ENCODE measurements at places on chromosomes 11 and 22. TPM values are rescaled to one million over a fixed set of nuclear protein-coding genes. Genes with fewer than 3 reads are reported as not detected.

DNA sequence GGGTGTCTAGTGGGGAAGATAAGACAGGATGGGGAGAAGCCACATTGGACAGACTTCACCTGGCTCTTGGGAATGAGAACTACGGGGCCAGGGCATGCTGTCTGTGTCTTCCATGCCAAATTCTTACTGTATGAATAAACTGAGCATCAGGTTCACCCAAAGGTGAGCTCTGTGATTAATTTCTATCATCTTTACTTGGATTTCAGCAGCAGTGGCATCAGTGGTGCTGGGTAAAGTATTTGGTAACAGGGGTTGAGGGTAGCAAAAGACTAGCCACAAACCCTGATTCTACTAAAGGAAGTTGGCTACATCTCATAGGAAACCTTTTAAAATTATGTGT lies 38.8 kb downstream of the IRAG1 start:
- DNase-seq: no peak

GRCh38 chr11:128492903-128493569 lies 94.3 kb downstream of the ETS1 start:
- no peak for DNase-seq

DNA sequence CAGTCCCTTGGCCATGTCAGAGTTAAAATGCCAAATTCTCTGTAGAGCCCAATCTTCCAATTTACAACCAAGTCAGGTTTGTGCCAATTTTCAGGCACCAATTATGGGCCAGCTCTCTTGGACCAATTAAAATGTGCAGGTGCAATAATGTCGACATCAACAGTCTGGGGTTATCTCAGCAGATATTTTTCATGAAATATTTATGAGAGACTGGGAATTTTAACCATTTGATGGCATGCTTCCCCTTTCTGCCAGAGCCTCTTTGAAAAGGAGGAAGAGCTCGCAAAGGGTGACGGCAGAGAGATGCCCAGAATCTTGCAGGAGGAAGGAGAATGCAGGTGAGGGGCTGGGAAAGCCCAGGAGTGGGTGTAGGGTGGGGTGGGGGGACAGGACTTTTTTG lies 100.8 kb upstream of the SYT13 start:
- DNase-seq: no peak

- no peak for DNase-seq
Observed at GRCh38 chr11:67136156-67136555, 17.1 kb downstream of the KDM2A start.

DNA sequence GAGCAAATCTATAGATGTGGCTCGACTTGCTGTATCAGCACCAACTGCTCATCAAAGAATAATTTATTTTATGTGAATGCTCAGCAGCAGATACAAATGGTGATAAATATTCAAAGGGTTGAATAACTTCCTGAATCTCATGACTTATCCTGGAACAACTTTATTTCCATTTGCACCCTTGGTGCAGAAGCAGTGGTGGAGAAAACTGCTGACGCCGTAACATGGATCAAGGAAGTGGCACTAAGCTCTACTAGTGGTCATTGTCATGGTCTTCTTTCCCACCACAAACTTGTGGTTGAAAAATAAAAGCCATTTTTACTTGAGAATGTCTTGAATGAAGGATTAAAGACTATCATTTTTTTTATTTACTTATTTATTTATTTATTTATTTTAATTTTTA lies 14.6 kb downstream of the MARK2 start:
- DNase-seq: no peak

The RPS6KB2 gene
- 31.5 TPM for total RNA-seq

The CEND1 gene
- 0.43 TPM for total RNA-seq
